ENCODE measurements at places on chromosomes 2 and 18.

DNA sequence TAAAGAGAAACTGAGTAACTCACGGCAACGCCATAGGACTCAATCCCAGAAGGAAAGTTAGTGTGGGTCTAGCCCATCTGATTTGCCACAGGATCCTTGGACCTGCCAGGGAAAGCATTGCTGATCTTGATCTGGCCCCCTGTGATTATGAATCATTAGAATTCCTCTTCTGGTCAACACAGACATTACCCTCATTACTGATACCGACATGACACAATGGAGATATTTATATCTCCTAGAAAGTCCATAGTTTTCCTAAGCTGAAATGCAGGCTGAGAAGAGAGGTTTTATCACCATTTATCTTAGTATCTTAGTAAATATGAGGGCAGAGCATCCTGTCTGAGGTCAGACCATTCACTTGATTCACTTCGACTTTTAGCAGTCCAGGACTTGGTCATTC, 75.5 kb upstream of the CCDC68 start:
- no peak for DNase-seq

DNA sequence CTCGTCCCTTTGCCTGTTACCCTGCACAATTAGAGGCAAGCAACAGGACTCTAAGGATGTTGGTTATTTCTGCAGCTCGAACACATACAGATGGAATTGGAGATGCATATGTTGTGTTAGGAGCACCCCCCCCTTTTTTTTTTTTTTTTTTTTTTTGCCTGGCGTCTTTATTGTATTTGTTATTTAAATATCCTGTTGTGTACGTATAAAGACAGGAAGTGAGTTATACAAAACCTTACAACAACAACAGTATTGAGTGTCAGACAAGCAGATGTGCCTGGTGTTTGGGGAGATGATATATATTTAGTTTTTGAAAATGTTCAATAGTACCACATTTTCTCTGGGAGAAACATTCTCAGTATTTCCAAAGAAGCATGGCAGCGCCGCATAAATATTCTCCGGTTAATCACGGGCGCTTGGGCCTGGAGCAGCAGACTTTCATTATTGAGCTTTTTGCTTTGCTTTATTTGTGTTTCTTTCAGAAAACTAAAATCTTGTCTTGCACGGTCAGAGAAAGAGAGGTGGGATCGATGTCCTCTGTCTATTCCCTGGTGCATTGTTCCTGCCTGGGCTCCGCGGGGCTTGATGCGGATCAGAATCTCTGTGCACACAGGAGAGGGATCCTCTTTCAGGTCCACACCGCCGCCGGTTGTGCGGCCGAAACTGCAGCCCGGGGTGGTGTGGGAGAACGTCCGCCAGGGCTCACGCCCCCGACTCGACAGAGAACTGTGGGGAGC, 23.2 kb upstream of the ZNF516 start:
- peak; percentile 77 for DNase-seq

DNA sequence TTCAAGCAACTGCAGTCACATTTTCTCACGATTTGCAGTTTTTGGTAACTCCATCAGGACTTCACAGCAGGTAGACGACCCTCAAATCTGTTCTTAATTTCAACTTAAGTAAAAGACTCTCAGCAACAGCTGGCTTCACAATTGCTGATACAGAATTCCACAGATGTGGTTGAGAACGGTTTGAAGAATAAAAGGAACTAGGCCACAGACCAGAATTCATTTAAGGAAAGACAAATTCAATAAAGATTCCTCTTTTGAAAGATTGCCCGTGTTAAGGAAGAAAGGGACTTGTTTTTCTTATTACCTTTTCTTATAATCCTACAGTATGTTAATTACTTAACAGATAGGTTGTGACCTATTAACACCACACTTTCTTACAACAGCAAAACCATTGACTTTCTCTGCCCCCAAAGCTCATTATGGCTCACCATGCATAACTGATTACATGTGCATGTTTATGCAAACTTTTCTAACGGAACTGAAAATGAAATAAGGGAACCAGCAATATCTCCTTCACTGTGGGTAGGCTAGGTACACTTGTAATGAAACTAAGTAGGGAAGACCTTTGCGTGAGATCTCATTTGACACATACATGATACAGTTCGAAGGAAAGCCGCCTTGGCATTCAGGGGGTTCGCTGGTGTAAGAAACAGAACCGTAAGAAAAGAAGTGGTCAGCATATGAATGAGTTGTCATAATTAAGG, 4.7 kb upstream of the ZNF516 start:
- DNase-seq, result no peak

DNA sequence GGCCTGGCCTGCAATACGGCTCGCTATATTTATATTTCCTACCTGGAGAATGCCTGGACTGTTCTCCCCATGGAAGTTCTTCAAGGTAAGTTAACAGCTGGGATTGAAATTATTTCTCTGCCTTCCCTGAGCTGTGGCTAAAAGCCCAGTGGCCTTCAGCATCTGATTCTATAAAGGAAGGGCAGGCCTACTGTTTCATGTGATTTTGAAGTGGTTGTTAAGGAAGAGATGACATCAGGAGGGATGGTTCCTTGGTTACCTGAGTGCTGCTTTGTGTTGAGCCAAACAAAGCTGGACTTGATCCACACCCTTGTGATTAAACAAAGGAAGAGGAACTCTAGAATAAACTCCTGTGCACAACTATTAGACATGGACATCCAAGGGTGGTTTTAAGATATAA, 61.6 kb downstream of the MFSD6 start:
- peak; percentile 69 for DNase-seq

- DNase-seq, result no peak
These were observed 26.8 kb downstream of the MAPK4 start for GRCh38 chr18:50586710-50587109.

Measured in right hindlimb (tissue), 1 donor.